ENCODE measurements at places on chromosomes 7 and 10. TPM values are rescaled to one million over a fixed set of nuclear protein-coding genes. Genes with fewer than 3 reads are reported as not detected.

The ANKRD7 gene
- total RNA-seq: 1.3 TPM

The CADPS2 gene
- total RNA-seq: not detected

The PCGF6 gene
- 18.3 TPM for total RNA-seq

The CPED1 gene
- total RNA-seq: not detected

The KIAA1549 gene
- 1.7 TPM for total RNA-seq

The ASIC3 gene
- 3.6 TPM for total RNA-seq

The BHLHA15 gene
- total RNA-seq: 0.82 TPM

The NOD1 gene
- 9.2 TPM for total RNA-seq

The AMZ1 gene
- not detected for total RNA-seq

The TMEM26 gene
- total RNA-seq: not detected

The ESYT2 gene
- total RNA-seq: 59.1 TPM

The OR2A7 gene
- total RNA-seq: 1.2 TPM

The PRSS37 gene
- total RNA-seq: not detected

The SLC25A40 gene
- 34.5 TPM for total RNA-seq

The WIPF3 gene
- not detected for total RNA-seq

The CLEC5A gene
- not detected for total RNA-seq

The DGKI gene
- 1.3 TPM for total RNA-seq

The GAD2 gene
- total RNA-seq: not detected

The TBX20 gene
- total RNA-seq: not detected

The MMRN2 gene
- not detected for total RNA-seq

The CAV1 gene
- 1.9 TPM for total RNA-seq

The TCERG1L gene
- 0.70 TPM for total RNA-seq

The HELLS gene
- total RNA-seq: 151 TPM

The PILRA gene
- total RNA-seq: 0.48 TPM

The CTAGE6 gene
- total RNA-seq: 0.36 TPM

The OR2A12 gene
- not detected for total RNA-seq

The CPEB3 gene
- 1.8 TPM for total RNA-seq

All from activated CD8-positive, alpha-beta memory T cell treated with anti-CD3 and anti-CD28 coated beads for 36 hours (primary cell).